ENCODE measurements at places on chromosomes 2 and 18.

DNA sequence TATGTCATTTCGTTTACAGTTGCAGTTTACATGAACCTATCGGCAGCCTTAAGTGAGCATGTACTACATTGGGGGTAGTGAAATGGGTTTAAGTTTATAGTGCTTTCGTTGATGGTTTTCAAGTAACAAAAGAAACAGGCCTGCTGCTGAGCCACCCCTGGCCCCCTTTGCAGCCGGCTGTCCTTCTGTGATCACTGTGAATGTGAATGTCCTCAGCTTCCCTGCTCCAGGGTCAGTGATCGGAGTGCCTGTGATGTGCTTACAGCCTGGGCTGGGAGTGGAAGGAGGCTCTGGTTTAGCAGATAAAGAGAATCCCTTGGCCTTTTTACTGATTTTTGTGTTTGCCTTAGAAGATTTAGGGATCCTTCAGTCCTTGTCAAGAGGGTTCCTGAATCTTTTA, 154.2 kb downstream of the FAM210A start:
- no peak for DNase-seq

DNA sequence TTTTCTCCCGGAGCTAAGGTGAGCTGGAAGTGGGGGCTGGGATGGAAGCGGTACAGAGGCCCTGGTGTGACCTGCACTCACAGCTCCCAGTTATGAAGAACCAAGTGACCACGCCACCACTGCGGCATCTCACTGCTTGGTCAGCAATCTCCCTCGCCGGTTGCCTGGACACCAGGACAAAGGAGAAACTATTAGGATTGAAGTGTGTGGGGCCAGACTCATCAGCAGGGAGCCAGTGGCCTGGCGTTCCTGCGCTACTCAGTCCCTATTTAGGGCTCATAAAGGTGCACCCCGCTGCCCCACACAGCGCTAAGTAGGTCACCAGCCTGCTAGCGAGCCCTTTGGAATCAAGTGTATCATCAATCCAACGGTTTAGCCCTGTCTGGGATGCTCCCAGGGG, 82.9 kb downstream of the ZCCHC2 start:
- DNase-seq, result no peak

DNA sequence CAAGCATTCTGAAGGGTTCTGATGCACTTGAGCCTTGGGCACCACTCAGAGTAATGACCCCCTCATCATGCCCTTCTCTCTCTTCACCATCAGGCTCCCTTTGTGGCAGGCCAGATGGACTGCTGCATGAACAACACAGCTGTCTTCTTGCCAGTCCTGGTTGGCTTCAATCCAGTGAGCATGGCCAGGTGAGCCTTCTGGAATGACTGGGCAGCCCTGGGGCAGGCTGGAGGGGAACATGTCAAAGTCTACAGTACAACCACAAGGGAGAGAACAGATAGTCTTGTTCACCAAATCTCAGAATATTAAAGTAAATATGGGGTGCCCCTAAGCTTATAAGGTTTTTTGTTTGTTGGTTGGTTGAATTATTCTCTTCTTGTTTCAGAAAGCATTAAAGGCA, 4.4 kb downstream of the GCKR start:
- DNase-seq, result no peak

- no peak for DNase-seq
These were observed 375.5 kb downstream of the ZNF521 start for GRCh38 chr18:24976502-24976901.

GRCh38 chr2:88469202-88470114, 17.0 kb upstream of the FOXI3 start:
- DNase-seq, result no peak

- no peak for DNase-seq
These were observed 3.5 kb downstream of the ACSL3 start for GRCh38 chr2:222864296-222864695.

- no peak for DNase-seq
These were observed 3.1 kb downstream of the ELP2 start for GRCh38 chr18:36132756-36133155.

DNA sequence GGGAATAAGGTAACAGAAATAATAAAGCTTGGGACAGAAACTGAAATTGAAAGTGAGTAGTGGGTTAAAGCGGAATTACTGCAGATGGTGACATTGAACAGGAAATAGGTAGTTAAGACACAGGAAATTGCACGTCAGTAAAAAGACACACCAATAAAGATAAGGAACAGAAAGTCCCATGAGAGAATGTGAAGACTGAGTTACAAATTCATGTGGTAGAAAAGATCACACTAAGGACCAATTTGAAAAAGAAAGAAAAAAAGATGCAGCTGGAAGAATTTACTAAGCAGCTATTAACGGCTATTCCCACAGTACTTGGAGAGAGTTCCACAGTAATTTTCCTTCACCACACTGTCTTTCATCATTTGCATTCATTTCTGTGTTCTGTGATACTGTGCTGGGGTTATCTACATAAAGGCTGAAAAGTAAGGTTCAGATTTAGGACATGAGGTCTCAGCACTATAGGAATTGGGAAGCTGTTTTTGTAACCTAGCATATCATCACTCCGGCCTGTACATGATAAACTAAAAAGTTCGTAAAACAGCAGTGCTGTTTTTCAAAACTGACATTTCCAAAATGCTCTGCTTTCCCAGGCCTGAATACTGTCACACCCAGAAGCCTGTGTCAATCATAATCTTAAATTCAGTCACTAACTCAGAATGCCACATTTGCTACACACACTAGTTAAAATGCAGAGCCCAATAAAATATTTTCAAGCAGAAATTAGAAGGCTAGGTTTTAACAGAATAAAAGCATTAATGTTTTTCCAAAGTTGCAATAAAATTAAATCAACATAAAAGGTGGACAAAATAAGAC, 42.9 kb downstream of the SRBD1 start:
- no peak for DNase-seq

DNA sequence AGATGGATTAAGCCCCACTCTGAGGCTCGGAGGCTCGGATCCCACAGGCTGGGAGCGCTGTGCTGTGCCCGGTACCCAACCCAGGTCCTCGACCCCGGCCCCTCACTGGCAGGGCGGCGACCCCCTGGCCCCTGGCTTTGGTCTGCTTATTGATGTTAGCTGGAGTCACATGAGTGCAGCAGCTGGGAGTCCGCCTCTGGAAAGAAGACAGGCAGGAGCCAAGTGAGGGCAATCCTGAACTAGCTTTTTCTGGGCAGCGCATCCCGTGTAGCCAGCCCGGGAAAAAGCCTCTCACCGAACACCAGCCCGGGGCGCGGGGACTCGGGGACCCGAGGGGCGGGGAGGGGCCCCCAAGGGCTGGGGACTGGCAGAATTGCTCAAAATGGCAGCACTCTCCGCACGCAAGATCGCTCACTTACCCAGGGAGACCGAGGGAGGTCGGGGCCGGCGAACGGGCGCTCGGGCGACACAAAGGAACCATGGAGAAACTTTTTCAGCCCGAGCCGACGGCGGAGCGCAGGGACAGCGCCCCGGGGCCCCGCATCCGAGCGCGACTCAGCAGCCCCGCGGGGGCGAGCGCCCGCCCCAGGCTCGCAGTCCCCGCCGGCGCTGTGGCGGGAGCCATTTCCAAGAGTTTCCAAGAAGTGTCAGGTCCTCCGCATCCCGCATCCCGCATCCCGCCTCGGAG, 567 bp downstream of the TMEM200C start:
- peak; percentile 74 for DNase-seq

DNA sequence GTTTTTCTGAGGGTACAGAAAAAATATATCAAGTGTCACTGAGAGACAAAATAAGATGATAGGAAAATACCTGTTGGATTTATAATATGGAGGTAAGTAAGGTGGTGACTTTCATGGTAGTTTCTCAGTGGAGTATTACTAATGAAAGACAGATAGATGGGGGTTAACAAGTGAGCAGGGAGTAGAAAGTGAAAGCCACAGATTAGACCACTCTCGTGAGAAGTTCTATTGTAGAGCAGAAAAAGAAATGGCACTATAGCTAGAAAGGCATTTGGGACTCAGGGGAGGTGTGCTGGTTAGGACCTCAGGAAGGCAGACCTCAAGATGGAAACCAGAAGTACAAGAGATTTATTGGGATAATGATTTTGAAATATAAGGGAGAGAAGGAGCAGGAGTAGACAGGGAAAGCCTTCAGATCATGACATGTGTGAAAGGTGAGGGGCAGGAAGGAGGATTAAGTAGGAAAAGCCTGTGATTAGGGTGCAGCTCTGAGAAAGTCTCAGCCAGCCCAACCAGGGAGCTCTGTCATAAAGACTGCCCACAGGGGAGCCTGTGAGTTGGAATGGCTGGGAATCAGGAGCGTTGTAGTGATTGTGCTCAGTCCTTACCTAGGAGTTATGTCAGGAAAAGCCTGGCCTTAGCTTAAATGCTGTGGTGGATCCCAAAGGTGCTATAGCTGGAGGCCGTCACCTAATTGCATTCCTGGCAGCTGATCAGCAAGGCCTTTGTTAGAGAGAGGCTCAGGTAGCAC, 198.1 kb downstream of the IKZF2 start:
- no peak for DNase-seq

- DNase-seq, result no peak
These were observed 543.2 kb upstream of the LRRTM4 start for GRCh38 chr2:78065366-78065765.

- DNase-seq, result no peak
These were observed 43.9 kb downstream of the ATIC start for GRCh38 chr2:215355801-215356200.

DNA sequence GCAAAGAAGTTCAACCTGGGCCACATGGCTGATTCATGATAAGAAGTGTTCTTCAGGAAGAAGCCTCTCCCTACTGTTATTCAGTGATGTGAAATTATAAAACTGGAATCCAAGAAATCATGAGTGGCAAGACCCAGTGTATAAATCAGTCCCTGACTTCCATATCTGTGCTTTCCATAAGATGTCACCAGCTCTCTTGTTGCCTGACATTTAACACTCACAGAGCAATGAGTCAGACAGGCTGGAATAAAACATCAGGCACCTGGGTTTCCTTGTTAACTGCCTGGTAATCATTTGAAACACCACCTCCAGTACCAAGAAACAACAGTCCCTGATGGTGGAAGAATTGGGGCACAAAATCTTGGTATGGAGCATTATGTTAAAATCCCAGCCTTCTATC, 76.1 kb downstream of the SCG2 start:
- DNase-seq, result no peak

- no peak for DNase-seq
These were observed 408.7 kb upstream of the HS6ST1 start for GRCh38 chr2:128727404-128727803.

DNA sequence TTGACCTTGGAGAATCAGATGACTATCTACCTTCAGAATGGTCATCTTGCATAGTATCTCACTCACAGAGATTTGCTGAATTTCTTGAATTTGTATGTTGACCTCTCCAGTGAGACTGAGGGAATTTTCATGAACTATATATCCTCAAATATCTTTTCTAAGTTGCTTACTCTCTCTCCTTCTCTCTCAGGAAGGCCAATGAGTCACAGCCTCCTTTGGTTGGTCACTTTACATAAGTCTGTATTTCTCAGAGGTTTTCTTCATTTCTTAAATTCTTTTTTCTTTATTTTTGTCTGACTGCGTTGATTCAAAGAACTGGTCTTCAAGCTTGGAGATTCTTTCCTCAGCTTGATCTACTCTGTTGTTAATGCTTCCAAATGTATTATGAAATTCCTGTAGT, 51.7 kb downstream of the VIT start:
- no peak for DNase-seq

- no peak for DNase-seq
These were observed 115.6 kb downstream of the CACNB4 start for GRCh38 chr2:151983221-151983620.

DNA sequence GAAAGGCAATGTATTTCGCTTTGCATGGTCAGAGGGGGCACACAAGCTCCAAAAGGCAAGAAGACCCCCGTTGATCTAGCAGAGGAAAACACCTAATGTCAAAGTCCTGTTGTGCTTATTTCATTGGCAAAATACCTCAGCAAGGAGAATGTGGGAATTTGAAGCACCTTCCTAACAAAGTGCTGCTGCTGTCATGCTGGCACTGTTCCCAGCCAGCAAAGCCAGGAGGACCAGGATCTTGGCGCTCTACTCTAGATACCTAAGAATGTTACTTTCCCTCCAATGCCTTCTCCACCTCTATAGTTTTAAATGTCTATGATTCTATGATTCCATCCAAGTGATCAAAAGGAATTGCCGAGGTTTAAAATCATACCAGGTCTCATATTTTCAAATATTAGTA, 867.9 kb upstream of the POU3F3 start:
- no peak for DNase-seq

GRCh38 chr18:49177812-49178211, 227.0 kb upstream of the SMAD7 start:
- DNase-seq, result no peak

GRCh38 chr2:138078153-138078552, 113.9 kb downstream of the HNMT start:
- DNase-seq, result no peak

- no peak for DNase-seq
These were observed 67.8 kb upstream of the ARL4C start for GRCh38 chr2:234564699-234565098.

GRCh38 chr2:239261796-239262483, 138.9 kb downstream of the HDAC4 start:
- DNase-seq, result no peak

DNA sequence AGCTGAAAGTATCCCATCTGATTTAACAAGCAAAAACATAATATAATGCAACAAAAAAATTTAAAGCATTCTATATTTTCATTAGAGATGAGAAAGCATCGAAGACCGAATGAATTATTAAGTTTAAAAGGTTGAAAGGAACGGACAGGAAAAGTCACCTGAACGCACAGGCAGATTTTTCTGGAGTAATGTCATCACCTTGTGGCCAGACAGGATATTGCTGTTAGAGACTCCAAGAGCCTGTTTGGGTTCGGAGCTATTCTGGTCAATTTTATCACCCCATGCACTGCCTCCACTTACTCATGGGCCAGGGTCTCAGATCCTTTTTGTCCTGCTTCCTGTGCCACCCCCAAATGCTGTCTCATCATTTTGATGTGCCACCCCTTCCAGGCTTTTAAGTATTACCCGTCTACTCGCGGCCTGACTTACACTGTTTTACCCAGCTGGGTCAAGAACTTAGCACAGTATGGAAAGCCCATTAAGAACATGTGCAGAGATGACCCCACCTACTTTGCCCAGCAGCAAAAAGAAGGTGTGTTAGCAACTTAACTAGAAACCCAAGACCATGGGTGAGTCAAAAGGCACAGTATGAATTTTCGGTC, 27.3 kb downstream of the GKN2 start:
- peak; percentile 42 for DNase-seq

DNA sequence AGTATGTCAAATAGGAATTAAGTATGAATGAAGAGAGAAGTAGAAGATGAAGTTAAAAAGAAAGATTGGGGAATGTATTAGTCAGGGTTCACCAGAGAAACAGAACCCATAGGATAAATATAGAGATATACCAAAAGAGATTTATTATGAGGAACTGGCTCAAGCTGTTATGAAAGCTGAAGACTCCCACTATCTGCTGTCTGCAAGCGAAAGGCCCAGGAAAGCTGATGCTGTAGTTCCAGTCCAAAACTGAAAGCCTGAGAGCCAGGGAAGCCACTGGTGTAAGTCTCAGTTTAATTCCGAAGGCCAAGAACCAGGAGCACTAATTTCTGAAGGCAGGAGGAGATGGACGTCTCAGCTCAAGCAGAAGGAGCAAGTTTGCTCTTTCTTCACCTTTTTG, 200.9 kb upstream of the FN1 start:
- DNase-seq, result no peak

- no peak for DNase-seq
These were observed 62.0 kb downstream of the MDH1 start for GRCh38 chr2:63650756-63651155.

GRCh38 chr2:211846036-211846400, 692.6 kb downstream of the ERBB4 start:
- DNase-seq, result no peak

- DNase-seq, result no peak
These were observed 27.2 kb upstream of the COBLL1 start for GRCh38 chr2:164868563-164869419.

- DNase-seq, result no peak
These were observed 62.3 kb downstream of the PLEKHA3 start for GRCh38 chr2:178542569-178542968.
